ENCODE measurements at places on chromosomes 3 and 15.
A peak's percentile ranks its signal among the peaks of the same experiment; 100 is the strongest.

- no peak for DNase-seq
Measured at GRCh38 chr15:39491886-39492490, 88.9 kb upstream of the THBS1 start.

GRCh38 chr3:160003520-160004128 is 15.0 kb downstream of the IL12A start:
- peak; percentile 22 for DNase-seq

DNA sequence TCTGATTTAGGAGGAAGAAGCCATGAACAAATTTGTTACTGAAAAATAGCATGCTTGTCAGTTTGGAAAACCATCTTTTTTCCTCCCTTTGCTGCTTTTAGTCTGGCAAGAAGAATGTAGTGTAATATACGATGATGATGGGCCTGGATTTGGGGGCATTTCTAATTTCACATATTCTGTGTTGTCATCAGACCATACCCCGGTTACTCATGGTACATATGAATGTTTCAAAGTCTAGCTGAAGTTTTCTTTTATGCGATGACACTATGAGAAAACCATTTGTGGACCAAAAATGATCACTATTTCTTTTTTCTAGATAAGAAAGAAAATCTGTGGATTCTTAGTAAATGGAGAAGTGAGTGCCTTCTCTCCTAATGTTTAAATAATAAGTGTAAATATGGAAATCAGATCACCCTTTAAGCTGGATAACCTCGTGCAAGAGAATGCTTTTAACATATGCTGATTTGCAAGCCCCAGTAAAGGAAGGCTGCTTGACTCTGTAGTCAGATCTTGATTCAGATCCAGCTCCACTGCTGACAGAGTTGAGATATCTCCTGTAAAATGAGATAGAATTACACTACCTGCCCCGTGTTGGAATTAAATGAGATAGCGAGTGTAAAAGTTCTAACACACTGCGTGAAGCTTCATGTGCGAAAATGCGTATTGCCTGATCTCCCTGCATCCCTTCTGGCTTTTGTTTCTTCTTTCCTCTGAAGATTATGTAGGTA is 3.0 kb downstream of the MEF2A start:
- no peak for DNase-seq

DNA sequence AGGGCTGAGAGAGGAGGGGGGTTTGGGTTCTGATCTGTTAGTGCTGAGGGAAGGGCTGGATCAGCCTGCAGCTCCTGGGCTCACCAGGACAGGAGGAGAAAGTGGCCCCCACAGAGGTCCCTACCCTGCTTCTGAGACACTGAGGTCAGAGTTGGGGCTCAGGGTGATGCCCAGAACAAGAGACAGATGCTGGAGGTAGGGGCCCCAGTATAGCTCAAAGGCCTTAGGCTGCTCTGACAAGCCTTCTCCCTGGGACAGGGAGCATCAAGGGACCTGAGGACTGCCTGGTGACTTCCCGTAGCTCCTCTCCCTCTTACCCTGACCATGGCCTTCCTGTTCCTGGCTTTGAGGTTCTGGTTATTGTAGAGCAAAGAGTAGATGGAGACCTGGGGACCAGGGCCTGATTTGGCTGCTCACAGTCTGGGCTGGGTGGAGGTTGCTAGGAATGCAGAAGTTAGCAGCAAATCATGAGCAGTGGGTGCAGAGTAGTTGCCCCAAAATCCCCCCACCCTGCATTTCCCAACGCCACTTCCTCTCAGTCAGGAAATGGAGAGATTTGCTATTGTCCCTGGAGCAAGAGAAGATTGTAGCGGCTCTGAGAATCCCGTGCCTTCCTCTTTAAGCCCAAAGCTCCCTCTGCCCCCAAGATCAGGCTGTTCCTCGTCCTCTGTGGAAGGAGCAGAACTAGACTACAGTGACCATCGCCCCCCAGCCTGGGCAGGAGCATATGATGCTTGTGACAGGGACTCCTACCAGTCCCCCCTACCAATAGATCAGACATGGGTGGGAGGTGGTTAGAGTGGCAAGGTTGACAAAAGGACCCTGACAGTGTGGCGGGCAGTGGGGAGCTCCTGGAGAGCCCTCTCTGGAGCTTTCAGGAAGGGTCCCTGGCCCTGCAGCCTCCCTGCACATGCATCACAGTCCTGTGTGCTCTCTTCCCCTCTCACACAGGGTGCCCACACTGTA is 47.4 kb upstream of the SEC22A start:
- no peak for DNase-seq

- peak; percentile 3 for DNase-seq
Measured at GRCh38 chr3:141940194-141940776, 63.8 kb downstream of the ATP1B3 start.

DNA sequence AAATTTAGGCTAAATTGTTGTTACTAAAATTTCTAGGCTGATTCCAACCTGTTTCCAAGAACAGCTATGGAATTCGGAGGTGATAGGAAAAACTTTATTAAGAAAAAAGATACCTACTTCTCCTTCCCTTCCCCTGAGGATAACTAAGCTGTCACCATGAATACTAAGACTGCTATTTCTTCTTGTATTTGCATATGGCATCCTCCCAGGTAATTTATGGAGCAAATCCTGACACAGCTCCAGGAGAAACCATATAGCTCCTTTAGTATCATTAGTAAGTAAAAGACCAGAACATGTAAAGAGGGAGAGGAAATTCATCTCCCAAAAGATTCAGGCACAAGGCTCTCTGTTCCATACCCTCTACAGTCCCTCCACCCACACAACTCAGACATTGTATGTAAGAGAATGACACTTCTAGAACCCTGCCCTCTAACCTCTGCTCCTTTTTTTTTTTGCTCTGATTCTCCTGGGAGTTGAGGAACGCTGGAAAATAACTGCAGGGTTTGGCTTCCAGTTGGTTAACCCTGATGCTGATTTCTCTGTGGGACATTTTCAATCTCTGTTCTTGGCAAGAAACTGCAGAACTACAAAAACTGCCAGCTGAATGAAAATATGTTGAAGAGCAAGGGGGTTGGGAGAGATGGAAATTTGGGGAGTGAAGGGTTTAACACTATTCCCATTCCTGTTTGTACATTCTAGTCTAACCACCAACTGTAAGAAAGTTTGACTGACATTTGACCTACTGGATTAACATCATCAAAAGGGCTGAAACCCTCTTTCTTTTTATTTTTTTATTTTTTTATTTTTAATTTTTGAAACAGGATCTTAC is 14.2 kb upstream of the MAGI1 start:
- no peak for DNase-seq
